ENCODE measurements at places on chromosomes 2 and 18.

GRCh38 chr2:25639696-25640095, 33.7 kb downstream of the DTNB start:
- no peak for DNase-seq

DNA sequence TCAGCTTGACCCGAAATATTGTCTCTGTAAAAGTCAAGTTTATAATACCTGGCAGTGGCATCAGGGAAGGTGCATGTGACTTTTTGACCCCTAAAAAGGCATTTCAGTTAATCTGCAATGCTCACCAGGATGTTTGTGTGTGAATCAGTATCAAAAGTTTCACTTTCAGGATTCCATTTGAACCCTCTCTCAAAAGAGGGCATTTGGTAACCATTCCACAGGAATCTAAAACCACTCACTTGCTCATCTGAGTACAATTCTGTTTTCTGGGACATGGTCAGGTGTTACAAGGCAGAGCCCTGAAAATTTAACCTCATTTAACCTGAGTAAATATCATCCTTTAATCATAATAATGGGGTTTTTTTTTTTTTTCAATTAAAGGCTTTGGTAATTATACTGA, 77.9 kb upstream of the KLF7 start:
- DNase-seq = no peak

DNA sequence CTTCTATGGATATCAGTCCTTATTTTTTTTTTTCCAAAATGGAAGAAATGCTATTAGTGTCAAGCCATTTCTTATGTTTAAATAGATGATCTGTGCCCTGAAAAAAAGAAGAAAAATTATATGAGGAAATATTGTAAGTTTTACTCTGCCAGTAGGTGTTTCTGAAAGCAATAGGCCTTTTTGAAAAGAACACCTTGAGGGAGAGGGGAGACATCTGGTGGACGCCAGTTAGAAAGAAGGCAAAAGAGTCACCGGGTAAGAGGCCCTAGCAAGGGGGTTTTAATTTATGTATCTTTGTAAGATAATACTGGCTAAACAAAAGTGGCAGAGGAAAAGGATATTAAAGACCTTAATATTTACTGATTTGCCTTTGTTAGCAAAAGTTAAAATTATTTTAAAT, 56.1 kb downstream of the DYNAP start:
- DNase-seq = no peak

DNA sequence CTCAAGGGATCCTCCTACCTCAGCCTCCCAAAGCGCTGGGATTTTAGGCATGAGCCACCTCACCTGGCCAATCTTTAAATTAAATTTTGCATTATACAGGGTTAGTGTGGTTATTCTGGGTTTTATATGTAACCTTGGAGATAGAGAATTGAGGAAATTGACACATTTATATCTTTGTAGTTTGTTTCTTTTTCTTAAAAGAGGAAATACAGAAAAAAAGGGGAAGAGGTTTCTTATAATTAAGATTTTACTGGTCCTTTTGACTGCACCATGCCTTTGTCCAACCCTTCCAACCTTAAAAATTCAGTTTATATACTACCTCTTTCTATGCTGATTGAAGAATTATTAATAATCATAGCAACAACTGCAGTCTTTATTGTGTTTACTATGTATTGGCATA, 210.1 kb upstream of the STON1 start:
- no peak for DNase-seq

- DNase-seq = no peak
Observed at GRCh38 chr2:235500761-235501672, 7.2 kb downstream of the AGAP1 start.

Data from stimulated activated CD4-positive, alpha-beta T cell treated with anti-CD3 and anti-CD28 coated beads, Interleukin-4, amount 100 ng/mL, for 4 hours (primary cell).